ENCODE measurements at places on chromosomes 1 and 21.

DNA sequence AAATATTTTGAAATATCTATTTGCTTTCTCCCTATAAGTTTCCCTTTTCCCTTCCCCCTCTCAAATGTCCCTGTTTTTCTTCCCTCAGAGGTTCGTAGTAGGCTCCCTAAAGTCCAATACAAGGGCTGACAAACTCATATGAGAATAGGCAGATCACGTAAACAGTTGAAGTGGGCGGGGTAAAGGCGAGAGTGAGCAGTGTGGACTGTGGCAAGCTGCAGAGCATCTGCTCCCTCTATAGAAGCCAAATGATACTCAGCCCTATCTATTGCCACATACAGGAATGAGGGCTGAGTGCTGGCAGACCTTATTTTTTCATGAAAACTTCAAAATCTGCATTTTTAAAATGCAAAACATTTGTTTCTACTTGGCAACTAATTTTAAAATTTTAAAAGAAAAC, 26.3 kb downstream of the PRDX6 start:
- DNase-seq = no peak

GRCh38 chr21:33767236-33767635, 124.9 kb downstream of the ITSN1 start:
- DNase-seq = no peak

- no peak for DNase-seq
These were observed 4.3 kb upstream of the LHX9 start for GRCh38 chr1:197912739-197913494.

GRCh38 chr1:171644805-171645483, 7.5 kb downstream of the MYOC start:
- no peak for DNase-seq

- DNase-seq = no peak
These were observed 1.1 kb downstream of the TOR3A start for GRCh38 chr1:179082999-179083335.

GRCh38 chr21:28229814-28230213, 762.9 kb downstream of the LTN1 start:
- DNase-seq = no peak

DNA sequence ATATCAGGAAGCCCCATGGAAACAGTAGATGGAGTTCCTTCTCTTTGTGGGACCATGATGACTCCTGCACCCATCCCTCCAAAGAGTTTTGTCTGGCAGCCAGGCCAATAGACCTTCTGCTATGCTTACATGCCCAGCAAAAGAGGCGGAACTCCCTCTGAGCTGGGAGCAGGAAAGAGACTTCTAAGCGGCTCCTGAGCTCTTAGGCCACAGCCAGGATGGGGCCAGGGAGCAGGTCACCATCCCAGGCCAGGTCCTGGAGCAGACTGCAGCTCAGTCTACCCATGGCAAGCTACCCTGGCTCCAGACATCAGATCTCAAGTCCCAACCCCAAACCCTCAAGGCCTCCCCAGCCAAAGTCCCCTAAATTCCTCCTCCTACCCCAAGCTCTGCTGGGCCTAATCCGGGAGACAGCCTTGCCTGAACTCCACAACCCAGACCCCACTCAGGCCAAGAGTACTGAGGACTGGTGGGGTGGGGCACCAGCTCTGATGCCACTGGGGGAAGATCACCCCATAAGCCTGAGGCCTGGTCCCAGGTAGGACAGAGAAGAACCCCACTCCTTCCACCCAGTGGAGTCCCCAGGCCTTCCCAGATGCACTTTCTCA, 387.9 kb downstream of the MATN1 start:
- DNase-seq = no peak

DNA sequence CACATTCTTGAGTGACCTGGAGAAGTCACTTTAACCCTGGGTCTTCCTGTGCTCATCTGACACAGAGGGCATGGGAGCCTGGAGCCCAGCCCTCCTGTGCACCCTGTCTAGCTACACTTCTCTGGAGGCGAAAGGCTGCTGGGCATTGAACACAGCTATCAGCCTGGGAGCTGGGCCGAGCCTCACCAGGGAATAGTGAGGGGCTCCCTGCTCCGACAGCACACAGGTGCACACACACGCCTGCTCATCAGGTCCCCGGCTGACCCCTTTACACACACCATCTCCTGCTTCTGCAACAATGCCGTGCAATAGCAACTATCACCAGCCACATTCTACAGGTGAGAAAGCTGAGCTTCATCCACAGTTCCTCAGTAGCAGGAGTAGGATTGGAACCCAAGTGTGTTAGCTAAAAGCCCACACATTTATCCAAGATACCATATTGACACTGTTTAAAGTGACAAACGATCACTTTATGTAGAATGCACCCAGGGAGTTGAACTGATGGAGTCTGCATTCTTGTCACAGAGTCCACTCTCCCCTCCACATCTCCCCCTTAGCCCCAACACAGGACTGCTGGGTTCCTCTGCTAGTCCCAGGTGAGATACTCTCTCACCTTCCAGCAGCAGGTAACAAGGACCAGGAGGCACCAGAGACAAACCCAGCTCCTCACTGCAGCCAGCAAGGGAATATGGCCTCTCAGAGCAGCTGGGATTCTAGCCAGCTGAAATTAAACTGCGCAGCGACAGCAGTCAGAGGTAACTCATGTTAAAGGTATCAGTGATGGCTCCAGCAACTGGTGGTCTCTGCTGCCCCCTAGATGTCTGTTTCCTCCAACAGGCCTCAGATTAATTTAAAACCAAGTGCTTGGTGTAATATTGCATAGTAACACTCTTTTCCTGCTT, 18.3 kb upstream of the CAPN8 start:
- DNase-seq = no peak

GRCh38 chr1:204294357-204294756, 65.4 kb downstream of the PLEKHA6 start:
- DNase-seq = no peak

Measured in T-helper 17 cell (primary cell).